ENCODE measurements at places on chromosomes 16 and 17.

DNA sequence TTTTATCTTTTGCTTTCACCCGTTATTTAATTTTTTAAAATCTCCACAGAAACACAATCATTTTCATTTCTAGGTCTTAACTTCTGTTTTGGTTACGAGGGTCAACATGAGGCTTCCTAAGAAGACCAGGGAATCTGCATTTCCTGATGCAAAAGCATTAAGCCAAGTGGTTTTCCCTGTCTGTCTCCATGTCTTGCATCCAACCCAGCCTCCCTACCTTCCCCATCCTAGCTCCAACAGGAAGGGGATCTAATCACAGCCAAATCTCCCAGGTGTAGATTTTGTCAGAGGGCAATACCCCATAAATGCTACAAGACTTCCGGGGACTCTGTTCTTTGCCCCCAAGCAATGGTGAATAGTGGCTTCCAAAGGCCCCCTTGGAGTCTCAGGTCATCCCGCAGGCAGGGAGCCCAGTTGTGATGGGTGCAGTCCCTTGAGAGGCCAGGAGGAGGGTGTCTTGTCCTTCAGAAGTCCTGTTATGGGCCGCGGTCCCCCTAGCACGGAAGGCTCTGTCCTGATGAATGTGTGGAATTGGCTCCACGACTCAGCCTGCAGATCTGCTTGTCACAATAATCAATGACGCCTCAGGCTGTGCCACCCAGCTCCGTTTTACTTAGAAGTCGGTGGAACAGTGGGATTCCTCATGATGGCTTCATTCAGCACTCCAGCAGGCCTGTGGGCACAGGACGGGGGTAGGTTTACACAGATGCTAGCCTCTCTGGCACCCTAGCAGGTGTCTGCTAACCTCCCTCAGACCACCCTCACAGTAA, 141.1 kb downstream of the RGS9 start:
- peak; percentile 83 for DNase-seq

DNA sequence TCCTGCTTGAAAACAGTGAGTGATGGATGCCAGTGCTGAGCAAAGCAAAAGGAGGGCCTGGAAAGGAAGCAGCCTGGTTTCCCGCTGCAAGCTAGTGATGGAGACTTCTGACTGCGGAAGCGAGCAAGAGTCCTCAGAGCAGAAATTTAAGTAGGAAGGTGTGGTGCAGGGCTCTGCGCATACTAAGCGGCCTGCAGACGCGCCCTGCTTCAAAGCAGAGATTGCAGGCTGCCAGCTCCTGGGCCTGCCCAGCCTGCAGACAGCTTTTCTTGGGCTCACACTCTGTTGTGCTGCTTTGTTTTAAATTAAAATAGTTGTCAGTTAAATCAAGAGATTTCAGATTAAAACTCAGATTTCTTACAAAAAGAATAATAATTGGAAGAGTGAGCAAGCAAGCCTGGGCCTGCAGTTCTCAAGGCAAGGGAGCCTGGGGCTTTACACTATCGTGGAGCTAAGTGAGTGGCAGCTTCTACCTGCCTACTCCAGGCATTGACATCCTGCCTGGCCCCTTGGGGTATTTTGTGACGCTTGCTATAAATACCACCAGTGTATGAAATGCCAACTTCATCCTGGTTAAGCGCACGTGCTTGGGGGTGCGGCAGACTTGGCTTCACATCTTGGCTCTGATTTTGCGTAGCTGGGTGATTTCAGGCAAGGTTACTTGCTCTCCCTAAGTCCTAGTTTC, 237.3 kb downstream of the XYLT1 start:
- DNase-seq, result no peak

DNA sequence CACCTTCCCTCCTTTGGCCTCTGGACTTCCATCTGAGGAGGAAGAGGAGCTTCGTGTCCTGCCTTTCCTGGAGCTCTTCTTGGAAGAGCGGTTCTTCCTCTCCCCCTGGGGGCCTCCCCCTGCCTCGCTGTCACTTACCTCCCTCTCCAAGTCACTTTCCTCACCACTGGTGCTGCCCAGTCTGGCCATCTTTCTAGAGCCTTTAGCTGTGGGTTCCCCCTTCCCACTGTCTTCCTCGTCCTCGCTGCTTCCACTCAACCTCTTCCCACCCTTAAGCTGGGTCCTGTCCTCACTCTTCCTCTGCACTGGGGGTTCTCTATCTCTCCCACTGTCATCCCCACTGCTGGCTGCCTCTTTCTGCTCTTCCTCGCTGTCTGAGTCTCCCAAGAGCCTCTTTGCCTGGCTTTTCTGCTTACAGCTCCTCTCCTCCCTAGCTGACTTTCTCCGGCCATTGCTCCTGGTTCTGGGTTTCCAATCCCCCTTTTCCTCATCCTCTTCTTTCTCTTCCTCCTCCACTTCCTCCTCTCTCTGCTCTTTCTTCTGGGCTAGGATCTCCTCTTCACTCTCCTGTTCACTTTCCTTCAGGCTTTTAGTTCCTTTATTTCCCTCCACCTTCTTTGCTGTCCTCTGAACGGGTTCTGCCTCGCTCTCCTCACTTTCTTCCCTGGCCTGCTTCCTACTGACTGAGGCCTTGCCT, 1.4 kb downstream of the HIRIP3 start:
- DNase-seq, result no peak

- no peak for DNase-seq
Measured at GRCh38 chr16:75053791-75054555, 55.1 kb downstream of the ZNRF1 start.

DNA sequence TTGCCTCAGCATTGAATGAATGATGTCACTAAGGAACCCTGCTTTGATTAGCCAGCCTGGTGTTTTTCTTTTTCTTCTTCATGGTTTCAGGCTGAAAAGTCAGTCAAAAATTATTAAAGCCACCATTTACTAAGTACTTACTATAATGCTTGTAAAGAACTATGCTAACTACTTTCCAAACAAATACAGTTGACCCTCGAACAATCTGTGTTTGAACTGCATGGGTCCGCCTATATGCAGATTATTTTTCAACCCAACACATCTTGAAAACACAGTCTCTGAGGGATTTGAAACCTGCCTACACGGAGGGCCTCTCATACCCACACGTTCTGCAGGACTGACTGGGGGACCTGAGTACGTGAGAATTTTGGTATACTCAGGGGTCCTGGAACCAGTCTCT, 136.3 kb downstream of the PARN start:
- no peak for DNase-seq

DNA sequence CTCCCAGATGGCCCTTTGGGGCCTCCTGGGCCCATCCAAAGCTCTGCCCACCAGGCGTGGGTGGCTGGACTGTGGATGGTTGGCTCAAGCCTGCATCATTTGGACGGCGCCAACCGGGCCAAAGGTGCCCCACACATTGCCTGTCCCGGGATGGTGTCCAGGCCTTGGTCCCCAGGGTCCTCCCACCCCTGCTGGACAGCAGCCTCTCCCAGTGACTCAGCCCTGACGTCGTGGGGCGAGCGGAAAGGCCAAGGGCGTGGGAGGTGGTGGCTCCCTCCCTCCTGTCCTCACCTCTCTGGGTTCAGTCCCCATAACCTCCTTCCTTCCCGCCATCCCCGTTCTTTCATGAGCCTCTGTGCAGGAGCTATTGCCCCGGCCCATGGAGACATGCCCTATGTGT, 42.1 kb upstream of the DLX4 start:
- DNase-seq, result no peak

GRCh38 chr17:33674685-33675084, 381.6 kb upstream of the ASIC2 start:
- DNase-seq, result peak; percentile 78

DNA sequence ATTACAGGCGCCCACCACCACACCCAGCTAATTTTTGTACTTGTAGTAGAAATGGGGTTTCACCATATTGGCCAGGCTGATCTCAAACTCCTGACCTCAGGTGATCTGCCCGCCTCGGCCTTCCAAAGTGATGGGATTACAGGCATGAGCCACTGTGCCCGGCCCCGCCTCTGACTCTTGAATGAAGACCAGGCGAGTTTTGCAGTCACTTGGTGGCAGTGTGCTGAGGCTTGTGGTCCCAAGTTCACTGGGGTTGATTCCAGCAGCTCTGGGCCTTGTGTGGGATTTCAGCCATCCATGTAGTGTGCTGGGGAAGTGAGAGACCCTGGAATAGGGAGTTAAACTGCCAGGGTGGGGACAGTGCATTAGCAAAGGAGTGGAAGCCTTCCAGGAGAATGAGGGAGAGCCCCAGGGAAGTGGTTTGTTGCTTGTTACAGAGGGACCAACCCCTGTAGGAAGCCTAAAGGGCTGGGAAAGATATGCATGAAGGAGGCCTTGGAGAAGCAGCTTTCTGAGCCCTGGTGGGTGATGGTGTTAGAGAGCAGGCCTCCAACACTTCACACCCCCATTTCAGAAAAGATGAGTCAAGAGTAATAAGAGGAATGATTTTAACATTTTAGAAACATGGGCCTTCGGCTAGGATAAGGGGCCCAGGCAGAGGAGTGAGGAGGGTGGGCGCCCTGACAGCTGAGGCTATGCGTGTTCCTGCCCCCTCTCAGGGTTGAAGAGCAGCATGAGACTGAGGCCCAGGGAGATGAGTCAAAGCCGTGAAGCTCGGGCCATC, 14.5 kb downstream of the PSKH1 start:
- no peak for DNase-seq

- no peak for DNase-seq
Measured at GRCh38 chr16:71676236-71676635, 48.3 kb downstream of the PHLPP2 start.

DNA sequence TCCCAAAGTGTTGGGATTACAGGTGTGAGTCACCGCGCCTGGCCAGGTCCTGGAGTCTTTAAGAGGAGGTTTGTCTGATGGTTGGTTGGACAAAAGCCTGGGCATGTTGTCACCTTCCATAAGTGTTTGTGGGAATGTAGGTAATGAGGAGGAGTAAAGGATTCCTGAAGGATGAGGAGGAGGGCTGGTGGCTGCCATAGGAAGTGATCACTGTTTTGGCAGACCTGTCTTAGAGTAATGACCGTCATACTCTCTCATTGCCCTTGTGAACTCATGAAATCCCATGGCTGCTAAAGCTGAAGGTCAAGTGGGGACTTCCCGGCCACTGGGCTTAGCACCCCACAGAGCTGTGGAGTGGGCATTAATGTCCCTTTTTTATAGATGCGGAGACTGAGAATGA, 40.5 kb downstream of the TENT4B start:
- no peak for DNase-seq

- DNase-seq, result no peak
Measured at GRCh38 chr17:45277992-45278391, 16.1 kb upstream of the SPATA32 start.

GRCh38 chr16:84593825-84594724, 23.8 kb downstream of the COTL1 start:
- no peak for DNase-seq

- DNase-seq, result no peak
Measured at GRCh38 chr16:19314718-19315425, 29.3 kb downstream of the CLEC19A start.

DNA sequence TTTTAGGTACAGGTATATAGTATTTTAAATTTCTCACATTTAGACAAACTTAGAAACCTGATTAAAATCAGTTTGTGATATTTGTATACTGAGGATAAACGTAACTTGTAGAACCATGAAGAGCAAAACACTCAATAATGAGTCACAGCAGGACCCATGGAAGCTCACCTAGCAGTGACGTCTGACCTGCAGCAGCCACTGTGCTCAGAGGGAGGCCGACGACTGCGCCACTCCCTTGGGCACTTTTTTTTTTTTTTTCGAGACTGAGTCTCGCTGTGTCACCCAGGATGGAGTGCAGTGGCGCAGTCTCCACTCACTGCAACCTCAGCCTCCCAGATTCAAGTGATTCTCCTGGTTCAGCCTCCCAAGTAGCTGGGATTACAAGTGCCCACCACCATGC, 106.2 kb upstream of the AXIN2 start:
- no peak for DNase-seq

DNA sequence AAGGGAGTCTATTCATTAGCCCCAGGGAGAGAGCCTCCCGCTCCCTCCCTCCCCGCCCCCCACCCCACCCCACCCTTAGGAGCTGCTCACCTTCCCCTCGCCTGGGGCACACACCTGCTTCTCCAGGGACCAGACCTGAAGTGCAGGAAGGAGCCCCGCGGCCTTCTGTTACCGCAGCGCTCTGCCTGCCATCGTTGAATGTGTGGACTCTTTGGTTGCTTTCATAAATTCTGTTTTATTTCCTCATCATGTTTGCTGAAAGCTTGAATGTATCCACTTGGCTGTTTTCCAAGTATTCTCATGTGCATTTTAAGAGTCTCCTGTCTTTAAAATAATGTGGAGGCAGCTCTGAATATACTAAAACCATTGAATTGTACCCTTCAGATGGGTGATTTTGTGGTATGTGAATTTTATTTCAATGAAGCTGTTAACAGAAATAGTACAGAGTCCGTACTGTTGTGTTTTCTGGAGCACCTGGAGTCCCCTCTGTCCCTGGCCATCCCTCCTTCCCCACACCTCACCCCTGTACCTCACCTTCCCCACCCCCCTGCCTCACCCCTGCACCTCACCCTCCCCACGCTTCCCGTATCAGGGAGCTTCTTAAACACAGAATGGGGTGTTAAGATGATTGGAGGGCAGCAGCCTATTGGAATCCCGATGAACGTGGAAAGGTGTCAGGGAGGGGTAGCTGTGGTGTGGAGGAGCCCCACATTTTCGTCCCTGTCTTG, 25.5 kb downstream of the RAB11FIP3 start:
- no peak for DNase-seq

DNA sequence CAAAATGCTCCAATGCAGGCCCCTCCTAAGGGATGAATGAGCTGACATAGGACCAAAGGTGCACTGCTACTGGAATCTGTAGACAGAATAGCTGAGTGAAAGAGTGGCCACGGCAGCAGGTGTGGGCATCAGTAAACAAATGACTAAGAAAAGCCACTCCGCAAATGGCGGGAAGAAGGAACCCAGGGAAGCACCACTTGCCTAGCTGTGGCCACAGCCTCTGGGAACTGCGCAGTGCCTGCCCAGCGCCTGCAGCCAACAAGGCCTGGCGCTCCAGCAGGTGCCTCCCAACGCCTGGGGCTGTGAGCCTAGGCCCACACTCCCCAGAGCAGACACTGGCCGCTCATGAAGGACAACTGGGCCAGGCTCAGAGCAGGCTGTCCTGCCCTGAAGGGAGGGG, 11.8 kb downstream of the PEMT start:
- DNase-seq, result no peak

- DNase-seq, result no peak
Measured at GRCh38 chr16:87342978-87343752, 26.0 kb upstream of the C16orf95 start.

GRCh38 chr17:13626703-13627102, 25.0 kb upstream of the HS3ST3A1 start:
- no peak for DNase-seq

DNA sequence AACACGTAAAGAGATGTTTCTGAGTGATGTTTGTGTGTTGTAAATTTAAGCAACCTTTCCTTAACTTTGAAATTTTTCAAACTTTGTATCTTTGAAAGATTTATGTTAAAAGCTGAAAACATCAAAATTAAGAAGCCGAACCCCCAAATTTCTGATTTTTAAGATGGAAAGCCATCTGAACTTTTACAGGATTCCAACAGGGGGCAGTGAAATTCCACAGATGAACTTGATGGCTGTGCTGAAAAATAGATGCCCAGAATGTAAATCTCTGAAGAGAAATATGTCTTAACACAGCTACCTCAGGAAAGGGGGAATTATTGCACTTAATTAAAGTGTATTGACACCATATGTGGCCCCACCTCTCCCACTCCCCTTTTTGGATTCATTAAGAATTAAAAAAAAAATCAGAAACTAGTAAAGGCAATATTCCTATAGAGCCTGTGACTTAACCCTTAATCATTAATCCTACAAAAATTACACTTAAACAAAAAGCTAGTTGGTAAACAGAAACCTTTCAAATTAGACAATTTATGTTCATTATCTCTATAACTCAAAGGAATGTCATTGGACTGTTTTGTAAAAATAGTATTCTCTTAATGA, 597.9 kb downstream of the KCNJ2 start:
- no peak for DNase-seq

GRCh38 chr16:3254309-3254708, 2.1 kb downstream of the MEFV start:
- no peak for DNase-seq
